ENCODE measurements at places on chromosomes 7 and 10.

- no peak for DNase-seq
Measured at GRCh38 chr7:101910991-101911799, 93.8 kb downstream of the CUX1 start.

DNA sequence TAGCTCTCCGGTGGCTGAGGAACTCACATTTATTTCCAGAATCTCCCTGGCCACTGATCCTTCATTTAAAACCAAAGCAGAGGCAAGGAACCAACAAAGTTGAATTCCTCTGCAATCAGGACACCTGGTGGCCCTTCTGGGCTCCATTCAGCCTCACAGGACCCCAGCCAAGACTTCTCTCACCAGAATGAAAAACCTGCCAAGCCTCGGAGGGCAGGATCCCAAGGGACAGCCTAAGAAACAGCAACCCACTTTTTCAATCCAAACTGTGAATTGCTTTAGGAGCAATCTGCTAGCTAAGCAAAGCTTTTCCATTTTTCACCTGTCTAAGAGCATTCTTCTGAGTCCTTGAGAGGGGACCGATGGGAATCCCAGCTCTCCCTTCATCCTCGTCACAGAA is 34.6 kb downstream of the OAT start:
- no peak for DNase-seq

DNA sequence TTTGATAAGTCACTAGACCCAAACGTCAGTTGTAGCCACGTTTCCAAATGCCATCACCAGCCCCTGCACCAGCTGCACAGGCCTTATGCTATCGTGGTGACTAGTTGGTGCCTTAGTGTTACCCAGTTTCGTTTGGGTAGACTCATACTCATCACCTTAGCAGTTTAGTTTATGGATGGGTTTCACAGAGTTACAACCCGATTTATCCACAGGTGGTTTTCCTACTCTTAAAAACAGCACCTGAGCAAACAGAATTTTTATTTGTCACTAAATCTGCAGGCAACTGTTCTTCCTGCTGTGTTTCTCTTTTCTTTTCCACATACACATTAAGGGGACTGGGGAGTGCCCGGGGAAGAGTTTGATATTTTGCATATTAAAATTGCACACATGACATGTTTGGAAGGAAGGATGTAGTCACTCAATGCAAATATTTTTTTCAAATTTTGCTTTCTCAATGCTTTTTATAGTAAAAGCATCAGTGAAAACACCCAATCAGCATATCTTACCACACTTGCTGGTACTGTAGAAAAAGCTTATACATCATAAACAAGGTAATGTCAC is 41.6 kb downstream of the PDSS1 start:
- no peak for DNase-seq

DNA sequence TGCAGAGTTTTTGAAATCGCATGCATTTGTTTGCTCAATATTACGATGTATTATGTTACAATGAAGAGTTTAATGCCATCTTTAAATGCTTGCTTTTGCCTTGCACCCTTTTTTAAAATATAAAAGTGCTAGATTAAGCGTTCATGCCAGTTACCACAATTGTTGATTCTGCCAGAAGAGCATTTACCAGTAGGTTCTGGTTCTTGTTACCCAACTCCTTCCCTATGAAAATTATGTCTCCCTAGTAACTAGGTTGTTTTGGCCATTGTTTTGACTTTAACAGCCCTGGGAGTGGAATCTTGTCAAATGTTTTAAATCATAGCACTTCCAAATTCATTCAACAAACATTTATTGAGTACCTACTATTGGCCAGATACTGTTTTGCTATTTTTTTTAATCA is 32.8 kb upstream of the CDK14 start:
- DNase-seq = no peak

DNA sequence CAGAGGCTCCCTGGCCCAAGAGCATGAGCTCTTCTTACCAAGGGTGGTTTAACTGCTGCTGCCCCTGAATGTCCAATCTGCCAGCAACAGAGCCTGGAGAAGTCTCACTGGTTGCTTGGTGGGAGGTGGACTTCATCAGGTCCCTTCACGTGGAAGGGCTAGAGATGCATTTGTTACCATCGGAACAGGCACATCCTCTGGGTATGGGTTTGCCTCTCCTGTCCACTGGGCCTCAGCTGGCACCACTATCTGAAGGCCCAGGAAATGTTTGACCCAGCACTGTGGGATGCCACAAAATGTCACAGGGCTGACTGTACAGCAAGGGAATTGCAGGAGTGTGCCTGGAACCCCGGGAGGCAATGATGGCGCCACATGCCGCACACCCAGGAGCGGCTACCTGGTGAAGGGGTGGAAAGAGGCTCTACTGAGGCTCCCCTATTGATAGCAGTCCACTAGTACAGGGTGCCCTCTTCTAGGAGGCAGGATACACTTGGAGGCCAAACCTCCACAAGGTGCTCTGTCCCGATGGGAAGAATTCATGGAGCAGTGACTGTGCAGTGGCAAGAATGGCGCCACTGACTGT is 603.1 kb upstream of the MGMT start:
- DNase-seq = no peak

DNA sequence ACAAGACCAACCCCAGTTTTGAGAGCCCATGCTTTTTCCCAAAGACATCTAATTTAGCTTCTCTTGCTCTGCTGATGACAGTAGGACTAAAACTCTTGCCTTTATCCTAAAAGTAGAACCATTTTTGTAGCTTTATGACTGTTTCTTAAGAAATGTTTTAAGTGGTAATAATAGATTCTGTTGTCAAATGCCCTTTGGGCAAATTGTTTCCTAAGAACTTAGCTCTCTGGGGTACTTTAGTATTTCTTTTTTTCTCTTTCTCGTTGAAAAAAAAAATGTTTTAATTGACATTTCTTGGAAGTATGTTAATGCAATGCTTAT is 157.4 kb downstream of the ARID5B start:
- no peak for DNase-seq

- DNase-seq = no peak
Measured at GRCh38 chr7:84474436-84474835, 279.8 kb upstream of the SEMA3A start.

DNA sequence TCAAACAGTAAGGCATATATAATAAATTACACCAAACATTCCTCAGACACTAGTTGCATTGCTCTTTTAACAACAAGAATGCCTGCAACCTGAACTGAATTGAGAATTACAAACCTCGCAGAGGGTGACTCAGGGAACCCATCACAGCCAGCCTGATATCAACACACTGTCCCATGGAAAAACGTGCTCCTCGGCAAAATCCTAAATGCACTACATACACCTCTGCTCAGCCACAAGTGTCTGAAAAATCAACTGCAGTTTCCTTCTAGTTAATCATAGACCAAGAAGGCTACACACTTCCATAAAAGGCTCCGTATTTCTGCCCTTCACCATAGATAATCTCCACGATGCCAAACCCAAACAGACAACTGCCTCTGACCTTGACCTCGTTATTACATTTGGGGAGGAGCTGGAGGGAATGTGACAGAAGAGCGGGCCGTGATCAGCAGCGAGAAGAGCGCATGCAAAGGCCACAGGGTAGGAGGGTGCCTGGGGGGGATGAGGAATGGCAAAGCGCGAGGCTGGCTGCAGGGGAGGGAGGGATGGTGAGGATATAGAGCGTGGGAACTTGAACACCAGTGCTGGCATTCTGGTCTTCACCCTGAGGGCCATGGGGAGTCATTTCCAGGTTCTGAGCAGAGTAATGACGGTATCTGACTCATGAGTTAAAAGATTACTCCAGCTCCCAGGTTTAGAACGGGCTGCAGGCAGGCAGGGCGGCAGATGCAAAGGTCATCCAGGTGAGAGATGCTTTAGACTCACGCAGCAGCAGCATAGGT is 201.9 kb upstream of the FRMD4A start:
- no peak for DNase-seq

DNA sequence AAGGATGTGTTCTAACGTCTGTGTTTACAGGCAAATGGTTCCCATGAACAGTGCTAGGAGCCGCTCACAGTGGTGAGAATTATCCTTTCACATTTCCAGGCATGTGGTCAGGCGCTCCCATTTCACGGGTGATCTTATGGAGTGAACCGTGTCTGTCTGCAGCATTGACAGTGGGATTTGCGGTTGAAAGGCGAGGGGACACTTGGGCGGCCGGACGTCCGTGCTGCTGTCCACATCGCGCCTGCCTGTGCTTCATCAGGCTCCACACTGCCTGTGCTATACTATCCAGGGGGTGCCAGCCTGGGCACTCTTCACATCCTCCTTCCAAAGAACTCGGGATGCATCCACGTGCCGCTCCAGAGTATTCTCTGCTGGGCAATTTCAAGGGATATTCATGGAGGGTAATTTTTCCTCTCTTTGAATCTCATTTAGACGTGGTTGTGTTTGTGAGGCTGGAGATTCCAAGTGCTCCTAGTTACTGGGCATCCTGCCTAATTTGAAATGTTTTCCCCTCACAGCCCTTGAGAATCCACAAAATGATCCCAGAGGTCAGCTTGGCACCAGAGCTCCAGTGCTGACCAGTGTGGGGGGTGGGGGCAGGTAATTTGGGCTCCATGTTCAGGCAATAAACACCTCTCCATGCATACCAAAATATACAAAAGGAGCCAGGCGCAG is 61.9 kb upstream of the EBF3 start:
- no peak for DNase-seq

DNA sequence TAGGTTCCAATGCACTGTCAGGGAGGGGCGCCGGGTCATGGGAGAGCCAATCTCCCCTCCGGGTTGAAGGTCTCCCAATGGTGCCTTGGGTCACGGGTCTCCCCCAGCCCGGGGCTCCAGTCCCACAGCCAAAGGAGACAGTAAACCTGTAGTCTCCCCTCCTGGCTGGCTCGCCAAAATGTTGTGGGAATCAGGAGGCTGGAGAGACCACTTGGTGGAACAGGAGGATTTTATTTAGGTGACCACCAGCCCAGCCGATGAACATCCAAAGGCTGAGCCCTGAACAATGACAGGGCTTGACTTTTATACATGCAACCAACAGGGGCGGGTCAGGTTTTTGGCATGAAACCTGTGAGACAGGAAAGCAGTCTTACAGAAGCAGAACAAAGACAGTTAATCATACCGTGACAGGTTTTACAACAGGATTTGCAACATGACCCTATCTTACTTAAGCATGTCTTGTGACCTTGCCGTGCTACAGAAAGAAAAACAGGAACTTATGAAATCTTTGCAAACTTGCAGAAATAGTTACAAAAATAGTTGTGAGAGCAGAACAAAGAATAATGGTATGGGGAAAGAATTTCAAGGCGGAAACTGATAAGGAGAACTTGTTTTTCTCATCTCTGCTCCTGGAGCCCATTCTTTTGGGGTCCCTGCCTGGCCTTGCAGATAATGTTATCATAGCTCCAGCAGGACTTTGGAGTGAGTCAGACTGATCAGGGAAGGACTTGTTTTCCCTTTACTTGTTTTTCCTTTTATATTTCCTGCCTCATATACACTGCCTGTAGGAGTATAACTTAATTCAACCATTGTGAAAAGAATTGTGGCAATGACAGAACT is 7.1 kb downstream of the ERV3-1 start:
- DNase-seq = no peak

GRCh38 chr7:20220293-20220761 is 3.1 kb upstream of the MACC1 start:
- no peak for DNase-seq

DNA sequence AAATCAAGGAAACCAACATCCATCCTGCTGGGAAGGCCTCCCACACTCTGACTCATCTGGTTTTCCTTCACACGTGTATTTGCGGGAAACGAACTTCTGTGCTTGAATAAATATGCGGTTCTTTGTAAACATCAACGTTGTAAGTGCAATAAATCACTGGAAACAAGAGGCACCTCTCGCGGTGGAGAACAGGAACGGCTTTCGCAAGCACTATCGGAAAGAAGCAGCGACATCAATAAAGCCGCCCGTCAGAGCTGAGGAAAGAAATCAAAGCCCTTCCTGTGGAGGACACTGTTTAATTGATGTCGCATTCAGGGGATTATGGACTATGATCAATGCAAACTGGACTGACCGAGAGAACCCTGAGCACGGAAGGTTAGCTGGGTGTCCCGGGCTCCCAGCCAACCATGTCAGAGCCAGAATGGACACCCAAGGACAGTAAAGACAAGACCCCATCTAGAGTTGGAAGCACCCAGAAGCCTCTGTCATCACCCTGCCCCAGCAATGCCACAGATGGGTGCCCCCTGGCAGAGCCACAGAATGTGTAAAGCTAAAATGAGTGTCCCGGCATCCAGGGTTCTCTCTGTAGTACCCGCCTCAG is 37.6 kb downstream of the OAT start:
- no peak for DNase-seq

- no peak for DNase-seq
Measured at GRCh38 chr7:42207420-42207819, 29.6 kb downstream of the GLI3 start.

DNA sequence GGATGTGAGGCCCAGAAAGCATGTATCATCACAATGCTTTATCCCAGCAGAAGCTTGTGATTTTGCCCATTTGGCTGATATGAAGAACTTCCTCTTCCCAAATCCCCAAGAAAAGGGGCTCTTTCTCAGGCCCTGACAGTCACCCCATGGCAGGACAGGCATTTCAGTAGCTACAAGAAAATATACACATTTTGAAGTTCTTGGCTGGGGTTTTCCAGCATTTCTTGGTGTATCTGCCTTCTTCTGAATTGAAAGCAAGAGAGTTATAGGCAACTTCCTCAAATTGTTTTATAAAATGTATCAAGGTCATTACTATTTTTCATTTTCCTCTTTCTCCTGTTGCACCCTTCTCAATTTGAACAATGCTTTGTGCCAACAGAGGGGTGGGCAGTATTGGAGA is 63.3 kb upstream of the PDLIM1 start:
- DNase-seq = no peak

DNA sequence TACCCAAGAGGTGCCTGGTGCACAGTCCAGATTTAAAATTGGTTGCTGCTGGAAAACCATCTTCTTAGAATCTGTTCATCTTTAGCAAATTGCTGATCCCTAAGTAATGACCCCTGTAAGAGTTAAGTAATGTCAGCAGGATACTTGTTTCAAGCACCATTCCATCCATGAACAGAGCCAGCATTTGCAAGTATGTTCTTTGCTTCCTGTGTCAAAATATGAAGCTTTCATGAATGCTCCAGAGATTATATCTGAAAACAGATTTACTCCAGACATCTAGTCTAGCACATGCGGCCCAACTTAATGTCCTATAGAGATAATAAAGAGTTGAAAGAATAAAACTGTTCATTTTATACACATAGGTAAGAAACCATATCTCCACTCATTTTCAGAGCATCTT is 98.7 kb upstream of the ZNF438 start:
- DNase-seq = no peak

GRCh38 chr10:103921248-103921647 is 3.3 kb upstream of the STN1 start:
- DNase-seq = no peak

DNA sequence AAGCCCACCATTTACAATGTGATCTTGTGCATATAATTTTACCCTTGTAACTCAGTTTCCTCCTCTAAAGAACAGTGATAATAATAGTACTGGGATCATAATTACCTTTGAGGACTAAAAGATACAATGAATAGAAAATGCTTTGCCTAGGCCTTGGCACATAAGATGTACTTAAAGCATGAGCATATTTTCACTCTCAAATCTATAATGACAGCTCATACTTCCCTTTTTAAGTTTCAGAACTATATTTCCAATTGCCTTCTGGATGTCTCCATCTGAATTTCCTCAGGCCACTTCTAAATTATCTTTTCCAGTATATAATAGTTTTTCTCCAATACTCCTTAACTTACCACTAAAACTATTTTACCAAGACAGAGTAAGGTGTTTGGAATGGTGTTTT is 13.3 kb upstream of the ITGB8 start:
- no peak for DNase-seq
